ENCODE measurements at places on chromosomes 7 and 10.

DNA sequence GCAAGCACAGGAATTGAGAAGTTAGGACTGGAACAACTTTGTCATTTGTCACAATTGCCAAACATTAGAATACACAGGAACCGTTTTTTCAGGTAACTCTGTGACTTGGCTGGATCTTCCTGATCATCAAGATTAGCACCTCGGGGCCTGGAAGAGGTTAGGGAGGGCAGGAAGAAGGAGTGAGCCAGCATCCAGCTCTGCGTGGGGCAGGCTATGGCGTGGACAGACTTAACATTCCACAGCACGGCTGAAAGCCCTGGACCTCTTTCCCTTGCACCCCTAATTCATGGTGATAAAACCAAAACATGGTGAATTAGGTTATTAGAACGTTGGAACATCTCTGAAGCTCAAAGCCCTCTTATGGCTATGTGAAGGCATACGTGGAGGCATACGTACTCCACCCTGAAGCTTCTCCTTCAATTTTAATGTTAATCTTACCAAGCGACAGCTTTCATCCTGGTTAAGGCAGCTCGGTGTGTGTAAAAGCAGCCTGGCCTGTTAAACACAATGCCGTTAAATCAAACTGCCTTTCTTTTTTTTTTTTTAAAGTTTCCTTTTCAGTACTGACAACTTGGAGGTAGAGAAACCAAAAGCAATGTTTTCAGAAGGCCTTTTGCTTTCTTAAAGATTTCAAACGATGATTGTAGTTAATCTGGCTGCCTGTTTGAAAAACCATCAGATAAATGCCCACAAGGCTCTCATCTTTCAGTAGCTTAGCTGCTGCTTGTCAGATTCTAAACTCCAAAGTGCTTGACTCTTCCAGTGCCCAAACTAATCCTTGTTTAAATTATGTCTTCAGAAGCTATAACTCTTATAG is 4.5 kb downstream of the GRK5 start:
- H3K4me3 ChIP-seq: no peak overlapping the region
- no peaks in the 10 kb centered on the region for H3K27me3 ChIP-seq
- no peaks in the 10 kb centered on the region for H3K36me3 ChIP-seq
- H3K4me1 ChIP-seq: no peaks in the 10 kb centered on the region

DNA sequence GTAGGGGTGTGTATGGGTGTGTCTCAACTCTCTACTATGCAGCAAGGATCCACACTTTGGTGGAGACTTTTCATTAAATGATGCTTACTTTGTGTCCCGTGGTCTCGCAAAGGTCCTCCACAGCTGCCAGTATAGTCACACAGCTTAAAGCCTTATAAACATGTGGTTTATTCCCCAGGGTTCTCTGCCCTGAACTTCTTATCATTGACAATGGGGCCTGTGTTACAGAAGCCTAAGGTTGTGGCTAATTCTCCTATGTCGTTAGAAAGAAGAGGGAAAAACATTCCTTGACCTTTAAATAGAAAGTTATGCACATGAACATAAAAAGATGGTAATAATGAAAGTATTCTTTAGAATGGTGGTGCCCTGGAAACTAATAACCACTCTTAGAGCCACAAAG is 201.4 kb downstream of the INHBA start:
- no peaks in the 10 kb centered on the region for H3K27me3 ChIP-seq
- no peak for DNase-seq

- DNase-seq: no peak
- no peak overlapping the region for H3K27ac ChIP-seq
- H3K36me3 ChIP-seq: no peaks in the 10 kb centered on the region
- H3K4me3 ChIP-seq: no peak overlapping the region
These were observed 281.4 kb upstream of the MKLN1 start for GRCh38 chr7:131046246-131046645.

DNA sequence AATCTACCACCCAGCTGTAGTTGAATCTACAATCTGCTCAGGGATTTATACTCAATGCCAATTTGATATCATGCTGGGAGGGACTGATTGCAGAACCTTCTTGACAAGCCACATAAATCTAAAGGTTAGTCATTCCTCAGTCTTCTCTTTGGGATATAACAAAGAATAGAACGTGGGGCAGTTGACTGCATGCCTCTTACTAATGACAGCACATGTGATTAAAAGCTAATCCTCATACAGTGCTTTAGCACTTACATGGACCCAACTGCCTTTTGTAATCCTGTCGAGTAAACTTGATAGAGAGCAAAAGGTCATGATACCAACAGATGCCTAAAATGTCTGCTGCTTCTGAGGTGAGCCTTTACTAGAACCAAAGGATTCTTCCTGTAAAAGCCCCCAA is 12.3 kb downstream of the KLHL7 start:
- H3K4me1 ChIP-seq: no peaks in the 10 kb centered on the region
- no peak for DNase-seq
- no peaks in the 10 kb centered on the region for H3K27me3 ChIP-seq
- H3K36me3 ChIP-seq: no peaks in the 10 kb centered on the region
- H3K27ac ChIP-seq: no peak overlapping the region

- H3K27ac ChIP-seq: no peak overlapping the region
- DNase-seq: no peak
- no peak overlapping the region for H3K4me3 ChIP-seq
- H3K36me3 ChIP-seq: no peaks in the 10 kb centered on the region
These were observed 29.1 kb downstream of the CCDC6 start for GRCh38 chr10:59877191-59877671.

GRCh38 chr7:43647673-43648472 is 65.0 kb downstream of the STK17A start:
- no peaks in the 10 kb centered on the region for H3K36me3 ChIP-seq
- peak overlapping the region; percentile 92 for H3K27ac ChIP-seq
- no peaks in the 10 kb centered on the region for H3K27me3 ChIP-seq
- H3K4me3 ChIP-seq: peak overlapping the region; percentile 37
- DNase-seq: no peak
- peaks cover 3% of the 10 kb centered on the region for H3K4me1 ChIP-seq

DNA sequence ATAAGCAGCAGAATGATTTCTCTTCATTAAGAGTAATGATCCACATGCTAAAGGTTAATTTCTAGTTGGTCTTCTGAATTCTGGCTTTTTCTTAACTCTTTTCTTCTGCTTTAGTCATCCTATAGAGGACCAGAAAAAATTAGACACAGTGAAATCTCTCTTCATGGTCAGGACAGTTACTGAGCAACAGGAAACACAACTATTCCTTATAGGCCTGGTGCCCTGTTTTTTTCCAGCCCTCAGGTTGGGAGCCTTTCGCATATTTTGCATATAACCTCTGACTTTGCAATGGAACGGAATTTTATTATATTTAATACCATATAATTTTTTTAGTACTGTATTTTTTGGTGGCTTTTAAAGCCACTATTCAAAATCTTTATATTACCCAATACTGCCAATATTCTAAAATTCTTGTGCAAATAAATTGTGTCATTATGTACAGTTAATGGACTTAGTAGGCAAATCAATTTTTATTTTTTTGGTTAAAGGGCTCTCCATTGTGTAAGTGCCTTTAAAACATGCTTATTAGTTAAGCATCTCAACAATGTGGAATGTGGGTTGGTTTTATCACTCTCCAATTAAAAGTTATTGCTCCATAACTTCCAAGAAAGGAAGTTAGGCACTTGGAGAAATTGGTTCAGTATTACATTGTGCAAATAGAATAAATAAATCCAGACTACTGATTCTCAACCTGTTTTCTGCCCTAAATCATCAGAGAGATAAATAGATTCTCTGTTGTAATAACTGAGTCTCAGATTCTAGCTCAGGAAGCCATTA is 22.5 kb downstream of the ARL4A start:
- no peaks in the 10 kb centered on the region for H3K4me1 ChIP-seq
- no peaks in the 10 kb centered on the region for H3K36me3 ChIP-seq
- H3K27me3 ChIP-seq: no peaks in the 10 kb centered on the region
- no peak overlapping the region for H3K4me3 ChIP-seq
- no peak overlapping the region for H3K27ac ChIP-seq

DNA sequence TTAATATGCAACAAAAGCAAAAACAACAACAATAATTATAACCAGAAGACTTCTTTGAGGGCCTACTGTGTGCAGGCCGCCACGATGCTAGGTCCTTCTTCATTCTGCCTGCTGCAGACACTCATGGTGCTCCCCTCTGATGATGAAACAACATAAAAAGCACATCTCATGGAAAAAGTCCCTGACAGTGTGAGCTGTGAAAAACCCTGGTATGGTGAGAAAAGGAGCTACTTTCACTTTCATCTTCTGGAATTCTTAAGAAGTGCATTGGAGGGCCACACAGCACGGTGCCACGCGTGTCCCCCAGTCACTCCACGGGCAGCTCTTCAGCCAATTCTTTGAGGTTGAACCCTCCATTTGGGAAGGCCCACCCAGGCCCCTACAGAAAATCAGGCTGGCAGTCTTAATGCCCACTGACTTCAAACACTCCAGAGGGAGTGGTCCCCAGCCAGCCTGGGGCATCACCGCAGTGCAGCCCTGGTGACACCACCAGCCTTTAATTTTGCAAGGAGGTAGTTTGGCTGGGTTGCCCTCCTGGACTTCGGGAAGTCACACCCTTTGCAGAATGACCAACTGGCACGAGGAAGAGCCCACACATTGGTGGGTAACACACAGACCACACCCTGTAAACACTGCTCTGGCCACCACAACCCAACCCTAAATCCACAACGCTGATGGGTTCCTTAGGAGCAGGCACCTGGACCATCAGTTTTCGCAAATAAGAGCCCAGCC is 7.7 kb downstream of the KCNMA1 start:
- H3K27me3 ChIP-seq: no peaks in the 10 kb centered on the region
- DNase-seq: no peak
- no peak overlapping the region for H3K4me3 ChIP-seq
- H3K36me3 ChIP-seq: no peaks in the 10 kb centered on the region
- peak overlapping the region; percentile 42 for H3K27ac ChIP-seq

DNA sequence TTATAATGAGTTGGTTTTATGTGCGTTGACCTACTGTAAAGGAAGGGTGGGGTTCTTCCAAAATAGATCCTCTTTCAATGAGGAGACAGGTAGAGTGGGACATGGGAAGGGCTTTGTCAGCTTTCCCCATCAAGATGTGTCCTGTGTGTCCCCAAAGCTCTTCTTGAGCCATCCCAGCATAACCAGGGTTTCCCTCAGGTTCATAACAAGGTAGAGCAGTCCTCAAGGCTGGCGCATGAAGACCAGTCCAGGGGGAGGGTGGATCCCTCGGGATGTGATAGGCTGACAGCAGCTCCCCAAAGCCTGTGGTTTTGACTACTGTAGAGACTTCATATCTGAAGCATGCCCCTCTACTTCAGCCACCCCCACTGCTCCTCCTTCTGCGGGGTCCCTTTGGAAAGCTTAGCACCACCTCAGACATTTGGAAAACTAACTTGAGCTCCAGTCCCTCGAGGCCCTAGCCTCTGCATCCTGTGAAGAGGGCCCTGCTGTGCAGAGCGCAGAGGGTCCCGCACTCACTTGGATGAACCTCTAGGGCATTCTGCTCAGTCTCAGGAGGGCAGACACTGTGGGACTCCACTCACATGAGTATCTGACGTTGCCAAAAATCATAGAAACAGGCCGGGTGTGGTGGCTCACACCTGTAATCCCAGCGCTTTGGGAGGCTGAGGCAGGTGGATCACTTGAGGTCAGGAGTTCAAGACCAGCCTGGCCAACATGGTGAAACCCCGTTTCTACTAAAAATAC is 1.1 kb upstream of the GIMAP8 start:
- no peaks in the 10 kb centered on the region for H3K36me3 ChIP-seq
- no peaks in the 10 kb centered on the region for H3K4me1 ChIP-seq
- peak overlapping the region; percentile 78 for H3K27ac ChIP-seq
- H3K4me3 ChIP-seq: no peak overlapping the region
- H3K27me3 ChIP-seq: no peaks in the 10 kb centered on the region
- DNase-seq: no peak

DNA sequence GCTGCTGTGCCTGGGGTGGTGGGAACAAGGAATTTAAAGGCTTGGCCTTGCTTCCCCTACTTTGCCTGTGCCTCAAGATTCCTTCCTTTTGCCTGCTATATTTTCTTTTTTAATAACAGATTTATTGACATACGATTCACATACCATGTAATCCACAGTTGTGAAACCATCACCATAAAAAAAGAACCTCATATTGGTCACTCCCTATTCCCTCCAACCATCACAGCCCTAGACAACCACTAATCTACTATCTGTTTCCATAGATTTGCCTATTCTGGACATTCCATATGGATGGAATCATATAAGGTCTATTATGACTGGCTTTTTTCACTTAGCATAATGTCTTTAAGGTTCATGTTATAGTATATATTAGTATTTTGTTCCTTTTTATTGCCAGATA is 59.3 kb upstream of the TRIM8 start:
- no peaks in the 10 kb centered on the region for H3K36me3 ChIP-seq
- H3K27me3 ChIP-seq: no peaks in the 10 kb centered on the region
- H3K27ac ChIP-seq: no peak overlapping the region
- DNase-seq: no peak
- no peaks in the 10 kb centered on the region for H3K4me1 ChIP-seq

- no peak overlapping the region for H3K4me3 ChIP-seq
- no peak for DNase-seq
- H3K27me3 ChIP-seq: no peaks in the 10 kb centered on the region
- H3K27ac ChIP-seq: no peak overlapping the region
- H3K36me3 ChIP-seq: no peaks in the 10 kb centered on the region
These were observed 140.2 kb upstream of the AHR start for GRCh38 chr7:17158261-17158660.

- peaks cover 3% of the 10 kb centered on the region for H3K27me3 ChIP-seq
- no peaks in the 10 kb centered on the region for H3K4me1 ChIP-seq
- H3K36me3 ChIP-seq: no peaks in the 10 kb centered on the region
- DNase-seq: no peak
- no peak overlapping the region for H3K4me3 ChIP-seq
These were observed 47.4 kb downstream of the GPR37 start for GRCh38 chr7:124718032-124718766.

- no peak overlapping the region for H3K27ac ChIP-seq
- H3K4me3 ChIP-seq: no peak overlapping the region
- no peaks in the 10 kb centered on the region for H3K36me3 ChIP-seq
- no peaks in the 10 kb centered on the region for H3K4me1 ChIP-seq
- DNase-seq: no peak
These were observed 555.9 kb upstream of the DPP6 start for GRCh38 chr7:153496257-153496656.

DNA sequence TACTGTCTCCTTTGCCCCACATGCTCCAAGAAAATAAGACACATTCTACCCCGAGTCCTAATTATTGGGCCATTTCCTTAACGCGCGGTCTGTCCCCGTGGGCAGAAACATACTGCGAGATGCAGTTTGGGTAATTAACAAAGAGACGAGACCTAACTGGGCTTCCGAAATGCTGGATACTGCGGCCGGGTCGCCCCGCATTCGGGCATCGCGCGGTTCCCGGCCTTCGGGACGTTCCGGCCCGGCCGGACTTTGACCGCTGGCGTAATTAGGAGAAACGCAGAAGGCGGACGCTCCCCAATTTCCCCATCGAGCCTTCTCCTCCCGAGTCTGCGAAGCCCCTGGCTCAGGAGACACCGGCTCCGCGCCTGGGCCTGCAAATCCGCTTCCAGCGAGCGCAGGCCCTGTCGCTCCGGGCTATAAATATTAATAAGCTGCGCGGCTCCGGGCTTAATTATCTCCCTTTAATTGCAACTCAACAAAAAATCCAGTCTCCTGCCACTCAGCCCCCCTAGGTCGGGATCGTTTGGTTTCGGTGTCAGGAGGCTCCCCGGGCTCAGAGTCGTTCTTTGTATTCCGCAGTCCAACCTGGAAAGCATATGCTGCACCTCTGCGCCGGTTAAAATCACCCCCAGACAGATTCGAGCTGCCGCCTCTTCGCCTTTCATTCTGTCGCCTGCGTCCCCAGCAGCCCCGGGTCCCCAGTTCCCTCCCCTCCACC is 131.5 kb downstream of the SPAG6 start:
- no peak for DNase-seq
- H3K4me3 ChIP-seq: peak overlapping the region; percentile 67
- no peaks in the 10 kb centered on the region for H3K4me1 ChIP-seq
- peaks cover 2% of the 10 kb centered on the region for H3K27me3 ChIP-seq
- H3K27ac ChIP-seq: no peak overlapping the region
